ENCODE measurements at places on chromosomes 1 and 21. TPM values are rescaled to one million over a fixed set of nuclear protein-coding genes. Genes with fewer than 3 reads are reported as not detected.

DNA sequence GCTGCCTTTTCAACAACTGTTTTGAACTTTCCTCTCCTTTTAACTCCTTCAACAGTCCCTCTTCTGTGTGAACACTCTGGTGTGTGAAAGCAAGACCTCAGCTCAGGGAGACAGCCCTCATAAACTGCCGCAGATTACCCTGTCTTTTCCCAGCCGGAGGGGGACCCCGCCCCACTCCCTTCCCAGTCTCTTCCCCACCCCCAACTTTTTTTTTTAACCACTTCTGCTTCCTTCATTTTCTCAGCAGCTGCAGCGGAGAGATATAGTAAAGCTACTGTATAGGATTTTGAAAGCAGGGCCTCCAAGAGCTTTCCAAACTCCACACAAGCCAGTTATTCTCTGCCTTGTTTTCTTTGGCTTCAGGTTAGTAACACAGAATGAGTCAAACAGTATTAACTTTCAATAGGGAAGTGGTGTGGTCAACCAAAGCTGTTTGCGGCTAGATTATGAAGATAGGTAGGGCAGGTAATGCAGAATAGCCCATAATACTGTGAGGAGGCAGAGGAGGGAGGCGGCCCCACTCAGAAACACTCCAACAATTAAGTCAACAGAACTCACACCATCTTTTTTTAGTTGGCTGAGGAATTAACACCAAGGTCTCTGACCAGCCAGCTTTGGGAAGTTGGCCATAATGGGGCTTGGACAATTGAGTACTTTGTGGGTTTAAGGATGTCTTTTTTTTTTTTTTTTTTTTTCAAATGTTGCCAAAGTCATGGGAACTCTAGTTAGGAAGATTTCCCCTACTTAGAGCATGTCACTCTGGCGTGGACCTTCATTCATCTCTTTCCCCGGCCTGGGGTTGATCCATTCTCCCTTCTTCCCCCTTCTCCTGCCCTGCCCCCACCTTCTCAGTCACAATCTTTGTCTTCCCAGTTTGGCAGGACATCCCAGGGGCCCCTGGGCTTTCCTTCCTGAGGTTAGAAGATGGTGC is 177.0 kb downstream of the CLIC6 start:
- DNase-seq, result peak; percentile 68

DNA sequence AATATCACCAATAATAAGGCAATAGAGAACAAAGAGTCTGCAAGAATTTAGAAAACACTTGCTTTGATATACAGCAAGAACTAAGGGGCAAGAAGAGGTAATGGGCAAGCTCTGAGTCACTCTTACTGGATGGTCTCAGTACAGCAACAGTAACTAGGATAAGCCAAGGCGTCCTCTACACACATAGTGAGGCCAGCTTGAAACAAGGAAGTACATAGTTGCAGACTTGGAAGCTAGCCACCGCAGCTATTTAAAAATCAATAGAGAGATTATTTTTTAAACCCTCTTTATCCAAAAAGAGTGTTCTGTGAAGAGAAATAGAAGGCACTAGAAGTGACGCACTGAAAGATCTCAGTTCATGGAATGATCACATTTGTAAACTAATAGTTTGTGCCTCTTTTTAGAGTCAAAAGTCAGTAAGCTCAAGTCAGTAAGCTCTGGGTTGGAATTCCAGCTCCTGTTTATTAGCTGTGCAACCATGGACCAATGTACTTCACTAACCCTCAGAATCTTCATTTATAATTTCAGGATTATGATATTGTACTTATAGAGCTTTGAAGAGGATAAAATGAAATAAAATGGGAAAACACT is 118.6 kb downstream of the AKT3 start:
- no peak for DNase-seq

Gene S100A10
- 12.1 TPM for total RNA-seq

GRCh38 chr1:76601465-76601864 is 265.8 kb upstream of the ST6GALNAC5 start:
- DNase-seq, result no peak

Gene CLDN17
- total RNA-seq, result not detected

- DNase-seq, result peak; percentile 87
Observed at GRCh38 chr1:51622455-51622913, 5.6 kb downstream of the OSBPL9 start.

Gene VTCN1
- total RNA-seq, result not detected

GRCh38 chr1:165207853-165208515 is 148.5 kb downstream of the LMX1A start:
- DNase-seq, result no peak

Gene DCDC2B
- total RNA-seq, result under 0.01 TPM

GRCh38 chr1:32743380-32744070 is 41.0 kb upstream of the SYNC start:
- DNase-seq, result no peak

DNA sequence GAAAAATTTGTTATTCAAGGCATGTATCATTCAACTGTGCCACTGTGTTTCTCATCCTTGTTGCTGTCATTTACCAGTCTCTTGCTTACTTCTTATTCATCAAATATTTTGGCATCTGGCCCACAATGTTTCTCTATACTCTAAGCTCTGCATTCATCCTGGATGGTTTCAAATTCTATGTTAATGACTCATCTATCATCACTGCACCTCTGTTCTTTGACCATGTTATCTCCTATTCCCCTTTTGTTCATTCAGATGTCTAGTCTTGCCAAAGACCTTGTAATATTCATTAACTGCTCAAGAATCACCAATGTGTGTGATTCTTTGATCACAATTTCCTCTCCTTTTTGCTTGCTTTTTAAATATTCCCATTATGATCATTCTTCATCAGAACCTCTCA is 54.6 kb upstream of the PRKACB start:
- DNase-seq, result no peak

Gene KRTAP20-3
- not detected for total RNA-seq

Gene DMBX1
- not detected for total RNA-seq

GRCh38 chr1:53288790-53289429 is 39.0 kb downstream of the LRP8 start:
- no peak for DNase-seq

DNA sequence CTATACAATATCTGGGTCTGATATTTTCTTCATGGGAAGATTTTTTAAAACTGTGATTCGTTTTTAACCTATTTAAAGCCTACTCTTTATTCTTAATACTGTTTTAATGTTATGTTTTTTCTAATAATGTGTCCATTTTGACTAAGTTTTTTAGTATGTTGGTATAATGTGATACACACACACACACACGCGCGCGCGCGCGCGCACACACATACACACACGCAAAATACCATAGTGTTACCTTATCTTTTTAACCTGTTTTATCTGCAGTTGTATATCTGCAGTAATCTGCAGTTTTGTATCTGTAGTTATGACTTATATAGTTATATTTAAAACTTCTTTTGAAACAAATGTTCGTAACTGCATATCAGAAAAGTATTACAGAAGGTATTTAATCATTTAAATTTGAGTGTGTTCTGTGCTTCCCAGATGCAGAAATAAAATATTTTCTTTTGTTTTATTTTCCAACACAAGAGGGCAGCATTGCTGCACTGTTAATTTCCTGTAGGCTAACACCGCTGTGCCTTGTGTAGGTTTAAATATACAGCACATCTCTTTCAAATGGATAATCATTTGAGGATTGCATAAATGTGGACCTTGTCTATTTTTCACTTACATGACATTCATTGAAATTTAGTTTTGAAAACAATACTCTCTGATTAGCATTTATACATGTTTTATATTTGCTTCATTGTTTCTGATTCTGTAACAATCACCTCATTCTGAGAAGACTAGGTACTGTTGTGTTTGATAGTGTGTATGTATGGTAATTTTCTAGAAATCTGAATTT is 166.1 kb downstream of the PDE4B start:
- DNase-seq, result peak; percentile 29

GRCh38 chr1:16153096-16153998 is 2.5 kb downstream of the EPHA2 start:
- DNase-seq, result no peak

Gene KCNK1
- under 0.01 TPM for total RNA-seq

- DNase-seq, result no peak
Observed at GRCh38 chr1:183180218-183180617, 5.8 kb upstream of the LAMC2 start.

Gene RALGPS2
- 15.9 TPM for total RNA-seq

DNA sequence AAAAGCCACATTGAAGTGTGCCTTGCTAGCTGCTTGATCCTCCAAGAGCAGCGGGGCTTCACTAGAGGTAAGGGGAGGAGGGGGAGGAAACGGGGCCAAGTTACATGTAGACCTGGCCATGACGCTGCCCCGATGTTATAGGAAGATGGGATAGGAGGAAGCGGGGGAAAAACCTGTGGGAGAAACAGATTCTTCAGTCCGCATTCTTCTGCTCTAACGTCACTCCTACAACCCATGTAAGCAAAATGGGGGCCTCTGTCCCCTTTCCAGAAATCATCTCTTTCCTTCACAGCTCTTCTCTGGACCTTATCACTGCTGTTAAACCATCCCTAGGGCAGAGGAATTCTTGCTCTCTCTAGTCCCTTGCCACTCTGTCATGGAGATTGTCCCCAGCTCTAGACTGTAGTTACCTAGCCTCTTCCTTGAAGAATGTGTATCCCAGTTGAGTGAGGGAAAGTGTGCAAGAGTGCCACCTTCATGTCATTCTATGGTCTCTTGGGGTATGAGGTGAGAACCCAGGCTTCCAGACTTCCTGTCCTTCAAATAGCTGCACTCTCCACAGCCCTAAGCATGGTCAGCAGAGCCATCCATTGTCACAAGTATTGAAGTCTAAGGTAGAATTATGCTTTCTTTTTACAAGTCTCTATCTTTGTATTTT is 11.4 kb downstream of the PLEKHO1 start:
- no peak for DNase-seq

DNA sequence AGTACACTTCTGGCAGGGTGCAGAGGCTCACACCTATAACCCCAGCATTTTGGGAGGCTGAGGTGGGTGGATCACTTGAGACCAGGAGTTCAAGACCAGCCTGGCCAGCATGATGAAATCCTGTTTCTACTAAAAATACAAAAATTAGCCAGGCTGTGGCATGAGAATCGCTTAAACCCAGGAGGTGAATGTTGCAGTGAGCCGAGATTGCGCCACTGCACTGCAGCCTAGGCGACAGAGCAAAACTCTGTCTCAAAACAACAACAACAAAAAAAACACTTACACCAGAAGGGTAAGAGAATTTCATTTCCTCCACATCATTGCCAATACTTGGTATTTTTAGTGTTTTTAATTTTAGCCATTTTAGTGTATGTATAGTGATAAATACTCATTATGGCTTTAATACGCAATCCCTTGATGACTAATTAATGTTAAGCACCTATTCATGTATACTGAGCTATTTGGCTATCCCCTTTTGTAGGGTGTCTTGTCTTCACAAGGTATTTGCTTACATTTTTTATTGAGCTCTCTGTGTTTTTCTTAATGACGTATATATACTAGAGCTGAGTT is 77.1 kb upstream of the TNR start:
- no peak for DNase-seq

Gene LHX8
- not detected for total RNA-seq

Gene CHIA
- total RNA-seq, result not detected

DNA sequence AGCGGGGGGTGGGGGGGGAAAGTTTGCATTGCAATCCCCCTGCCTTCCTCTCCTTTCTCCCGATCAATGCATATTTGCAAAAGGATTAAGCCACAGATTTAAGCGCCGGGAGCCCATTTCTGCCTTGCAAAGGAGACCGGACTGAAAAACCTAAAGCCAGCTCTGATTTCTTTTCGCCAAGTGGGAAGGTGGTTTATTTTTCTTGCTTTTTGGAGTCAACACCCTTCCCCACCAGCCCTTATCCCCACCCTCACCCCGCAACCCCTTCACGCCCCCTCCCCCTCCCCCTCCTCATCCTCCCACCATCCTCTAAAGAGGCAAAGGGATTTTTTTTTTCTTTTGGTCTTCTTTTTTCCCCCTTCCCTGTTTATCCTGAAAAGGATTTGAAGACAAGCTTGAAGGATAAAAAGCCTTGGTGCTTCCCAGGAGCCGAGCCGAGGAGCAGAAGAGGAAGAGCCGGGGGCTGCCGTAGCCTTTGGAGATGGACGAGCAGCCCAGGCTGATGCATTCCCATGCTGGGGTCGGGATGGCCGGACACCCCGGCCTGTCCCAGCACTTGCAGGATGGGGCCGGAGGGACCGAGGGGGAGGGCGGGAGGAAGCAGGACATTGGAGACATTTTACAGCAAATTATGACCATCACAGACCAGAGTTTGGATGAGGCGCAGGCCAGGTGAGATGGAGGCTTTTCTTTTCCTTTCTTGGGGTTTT is 513 bp downstream of the PBX1 start:
- no peak for DNase-seq

DNA sequence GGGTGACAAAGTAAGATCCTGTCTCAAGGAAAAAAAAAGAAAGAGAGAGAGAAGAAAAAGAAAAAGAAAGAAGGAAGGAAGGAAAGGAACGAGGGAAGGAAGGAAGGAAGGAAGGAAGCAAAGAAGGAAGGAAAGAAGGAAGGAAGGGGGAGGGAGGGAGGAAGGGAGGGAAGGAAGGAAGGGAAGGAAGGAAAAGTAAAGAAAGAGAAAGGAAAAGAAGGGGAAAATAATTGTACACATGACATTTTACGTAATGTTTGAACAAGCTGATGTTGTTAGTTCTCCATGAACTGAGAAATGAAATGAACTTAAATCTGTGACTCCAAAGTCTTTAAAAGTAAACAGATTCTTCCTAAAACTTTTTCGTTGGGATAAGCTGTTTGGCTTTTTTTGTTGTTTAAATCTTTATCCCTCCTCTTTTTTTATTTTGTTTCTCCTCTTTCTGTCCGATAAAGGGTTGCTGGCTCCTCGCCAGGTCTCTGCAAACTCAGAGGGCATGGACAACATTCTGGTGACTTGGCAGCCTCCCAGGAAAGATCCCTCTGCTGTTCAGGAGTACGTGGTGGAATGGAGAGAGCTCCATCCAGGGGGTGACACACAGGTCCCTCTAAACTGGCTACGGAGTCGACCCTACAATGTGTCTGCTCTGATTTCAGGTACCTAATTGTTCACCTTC is 59.8 kb downstream of the IL12RB2 start:
- no peak for DNase-seq

Gene RHD
- under 0.01 TPM for total RNA-seq

GRCh38 chr1:4268262-4268888 is 368.3 kb upstream of the C1orf174 start:
- no peak for DNase-seq

DNA sequence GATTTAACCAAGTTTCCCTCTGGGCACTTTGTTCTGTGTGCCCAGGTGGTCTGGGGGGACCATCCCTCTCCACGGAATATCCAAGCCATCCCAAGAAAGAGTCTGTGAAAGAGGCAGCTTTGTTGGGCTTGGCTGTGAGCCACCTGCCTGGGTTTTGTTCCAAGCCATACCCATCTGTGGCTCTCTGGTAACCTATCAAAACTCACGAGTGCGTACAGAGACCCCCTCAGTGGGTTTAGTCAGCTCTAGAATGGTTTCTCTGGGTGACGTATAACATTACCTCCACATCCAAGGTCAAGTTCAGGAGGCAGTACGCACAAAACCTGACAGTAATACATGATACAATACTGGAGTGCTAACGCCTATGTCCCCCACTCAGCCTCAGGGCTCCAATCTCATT is 54.2 kb downstream of the DNTTIP2 start:
- DNase-seq, result no peak

Gene OR2G6
- not detected for total RNA-seq

GRCh38 chr1:6914706-6915105 is 129.5 kb downstream of the CAMTA1 start:
- no peak for DNase-seq

Gene GRIK1
- not detected for total RNA-seq

GRCh38 chr1:206971029-206971655 is 882 bp upstream of the FCAMR start:
- DNase-seq, result no peak

Gene SLC25A34
- total RNA-seq, result 1.3 TPM
